Hematopoietic multipotent progenitor cell treated with erythropoietin and hydrocortisone succinate and interleukin-3 and kit ligand, for 4 days (in vitro differentiated cells): ENCODE measurements at places on chromosomes 6 and 20.

DNA sequence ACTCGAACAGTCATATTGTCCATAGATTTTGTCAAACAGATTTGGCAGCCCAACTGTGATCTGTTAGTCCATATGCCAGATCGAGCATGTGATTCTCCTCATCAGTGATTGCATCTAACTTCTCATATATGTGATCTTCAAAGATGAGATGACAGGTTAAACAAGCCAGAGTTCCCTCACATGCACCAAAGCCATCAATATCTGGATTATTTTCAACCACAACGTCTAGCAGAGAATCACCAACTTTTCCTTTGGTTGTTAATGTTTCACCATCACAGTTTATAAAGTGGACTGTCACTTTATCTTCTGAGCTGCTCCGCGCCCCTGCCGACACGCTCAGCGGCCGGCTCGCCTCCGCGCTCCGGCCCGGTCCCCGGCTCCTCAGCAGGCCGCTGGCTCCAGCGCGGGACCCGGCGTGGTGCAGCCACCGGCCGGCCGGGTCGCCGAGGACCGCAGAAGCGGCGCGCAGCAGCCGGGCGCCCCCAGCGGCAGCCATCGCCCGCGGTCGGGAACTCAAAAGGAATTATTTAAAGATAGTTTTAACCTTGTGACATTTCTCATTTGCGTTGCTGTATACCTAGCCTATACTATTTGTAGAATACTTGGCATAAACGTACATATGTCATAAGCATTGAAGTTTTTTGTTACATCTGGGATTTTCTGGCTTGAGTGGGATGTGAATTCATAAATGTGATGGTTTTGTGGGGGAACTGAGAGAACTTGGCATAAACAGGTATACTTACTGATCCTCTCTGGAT lies 40.1 kb upstream of the DYNLRB1 start:
- DNase-seq, result peak; percentile 73

DNA sequence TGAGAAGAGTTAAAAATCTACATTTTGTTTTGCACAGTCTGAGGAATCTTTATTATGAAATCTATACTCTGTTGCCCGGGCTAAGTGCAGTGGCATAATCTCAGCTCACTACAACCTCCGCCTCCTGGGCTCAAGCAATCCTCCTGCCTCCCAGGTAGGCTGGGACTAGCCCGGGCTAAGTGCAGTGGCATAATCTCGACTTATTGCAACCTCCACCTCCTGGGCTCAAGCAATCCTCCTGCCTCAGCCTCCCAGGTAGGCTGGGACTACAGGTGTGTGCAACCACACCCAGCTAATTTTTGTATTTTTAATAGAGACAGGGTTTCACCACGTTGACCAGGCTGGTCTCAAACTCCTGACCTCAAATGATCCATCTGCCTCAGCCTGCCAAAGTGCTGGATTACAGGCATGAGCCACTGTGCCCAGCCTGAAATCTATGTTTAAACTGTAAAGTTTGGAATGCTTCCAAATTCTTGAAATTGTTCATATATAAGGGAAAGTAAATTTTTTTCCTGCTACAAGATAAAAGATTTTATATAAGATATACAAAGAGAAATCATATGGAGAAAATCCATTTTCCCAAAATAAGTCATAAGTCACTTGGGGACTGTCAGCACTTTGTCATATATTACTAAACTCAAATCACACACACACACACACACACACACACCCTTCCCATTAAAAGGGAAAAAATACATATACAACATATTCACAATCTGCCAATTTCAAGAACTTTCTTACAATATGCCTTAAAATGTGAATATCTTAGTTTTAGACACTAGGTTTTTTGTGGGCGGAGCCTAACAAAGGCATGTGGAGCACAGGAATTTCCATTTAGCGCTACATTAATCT lies 19.4 kb downstream of the PTPRK start:
- no peak for DNase-seq

DNA sequence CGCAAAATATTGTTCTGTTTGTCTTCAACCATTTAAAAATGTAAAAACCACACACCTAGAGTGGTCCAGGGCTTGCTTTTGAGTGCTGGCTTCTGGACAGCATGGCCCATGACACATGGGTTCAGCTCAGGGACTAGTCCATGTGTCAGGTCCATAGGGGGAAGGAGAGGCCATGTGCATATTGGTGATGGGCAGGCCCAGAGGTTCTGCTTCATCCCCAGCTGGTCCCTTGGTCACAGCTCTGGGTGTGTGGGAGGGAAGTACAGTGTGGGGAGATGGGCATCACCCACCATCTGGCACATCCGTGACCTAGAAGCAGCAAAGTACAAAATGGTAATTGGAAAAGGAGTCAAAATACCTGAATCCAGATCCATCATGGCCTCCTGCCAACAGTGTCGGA lies 50.7 kb downstream of the STK35 start:
- DNase-seq, result no peak

- peak; percentile 52 for DNase-seq
Observed at GRCh38 chr20:47490795-47491194, 10.9 kb upstream of the NCOA3 start.

GRCh38 chr6:24799541-24799915 lies 811 bp upstream of the ARMH2 start:
- DNase-seq, result no peak

- peak; percentile 22 for DNase-seq
Observed at GRCh38 chr20:42204109-42204660, 586.0 kb upstream of the CHD6 start.

- DNase-seq, result peak; percentile 80
Observed at GRCh38 chr20:45911486-45912343, at the start of gene PLTP. Gene PLTP, minus strand, starts transcription at chr20:45912155. Its CDS starts 703 bp downstream, at chr20:45911452.

DNA sequence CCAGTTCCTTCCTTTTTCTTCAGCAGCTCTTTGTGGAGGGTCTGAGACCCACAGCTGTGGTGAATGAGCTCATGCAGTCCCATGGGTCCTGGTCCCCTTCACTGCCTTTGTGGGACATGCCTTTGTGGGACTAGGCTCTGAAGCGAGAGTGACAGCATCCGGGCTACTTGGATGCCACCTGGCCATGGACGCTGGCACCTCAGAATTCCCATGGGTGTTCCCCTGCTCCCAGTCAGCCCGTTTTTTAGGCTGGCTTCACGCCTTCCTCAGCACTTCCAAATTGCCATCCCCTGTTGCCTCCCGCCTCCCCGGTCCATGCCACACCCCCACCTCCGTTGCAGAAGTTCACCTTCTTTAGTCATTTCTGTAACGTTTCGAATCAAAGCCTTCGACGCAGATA lies 45.1 kb downstream of the RAMACL start:
- no peak for DNase-seq

- DNase-seq, result no peak
Observed at GRCh38 chr6:130372786-130373185, 7.0 kb downstream of the TMEM200A start.
